ENCODE measurements at places on chromosomes 7 and 10. TPM values are rescaled to one million over a fixed set of nuclear protein-coding genes. Genes with fewer than 3 reads are reported as not detected.

SEMA4G gene
- total RNA-seq = 0.17 TPM

MRPS16 gene
- 132 TPM for total RNA-seq

KCND2 gene
- total RNA-seq = not detected

NKX1-2 gene
- not detected for total RNA-seq

WDR86 gene
- 0.65 TPM for total RNA-seq

INHBA gene
- not detected for total RNA-seq

MYOZ1 gene
- total RNA-seq = not detected

TMEM273 gene
- 1.3 TPM for total RNA-seq

TUBB8 gene
- not detected for total RNA-seq

TSPAN13 gene
- 12.2 TPM for total RNA-seq

WNT2 gene
- not detected for total RNA-seq

EN2 gene
- not detected for total RNA-seq

LIPF gene
- not detected for total RNA-seq
